ENCODE measurements at places on chromosomes 16 and 17.

- no peak for DNase-seq
Measured at GRCh38 chr17:17385491-17385890, 82.3 kb downstream of the NT5M start.

GRCh38 chr17:2990396-2990795, 73.0 kb downstream of the OR1D5 start:
- no peak for DNase-seq

GRCh38 chr16:30509081-30509765, 17.1 kb downstream of the ZNF768 start:
- DNase-seq, result no peak

- DNase-seq, result no peak
Measured at GRCh38 chr17:43905985-43906852, 1.1 kb downstream of the MPP2 start.

DNA sequence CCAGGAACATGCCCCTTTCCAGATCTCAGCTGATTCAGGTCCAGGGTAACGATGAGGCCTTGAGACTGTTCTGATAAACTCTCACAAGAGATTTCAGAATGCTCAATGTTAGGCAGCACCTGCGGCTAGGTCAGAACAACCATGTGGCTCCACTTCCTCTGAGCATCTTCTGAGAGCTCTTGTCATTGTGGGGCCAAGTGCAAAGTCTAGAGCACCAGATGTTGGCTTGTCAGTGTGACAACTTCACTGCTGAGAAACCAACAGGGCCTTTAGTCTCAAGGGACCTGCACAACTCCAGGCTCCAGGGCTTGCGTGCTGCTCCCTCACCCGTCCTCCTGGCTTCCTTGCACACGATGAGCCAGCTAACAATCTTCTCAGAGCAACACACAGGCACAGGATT, 29.0 kb downstream of the FCSK start:
- no peak for DNase-seq

All from activated CD8-positive, alpha-beta memory T cell treated with anti-CD3 and anti-CD28 coated beads for 1 hour (primary cell).